NCI-H345 (cell line): ENCODE measurements at places on chromosomes 12 and 14.

DNA sequence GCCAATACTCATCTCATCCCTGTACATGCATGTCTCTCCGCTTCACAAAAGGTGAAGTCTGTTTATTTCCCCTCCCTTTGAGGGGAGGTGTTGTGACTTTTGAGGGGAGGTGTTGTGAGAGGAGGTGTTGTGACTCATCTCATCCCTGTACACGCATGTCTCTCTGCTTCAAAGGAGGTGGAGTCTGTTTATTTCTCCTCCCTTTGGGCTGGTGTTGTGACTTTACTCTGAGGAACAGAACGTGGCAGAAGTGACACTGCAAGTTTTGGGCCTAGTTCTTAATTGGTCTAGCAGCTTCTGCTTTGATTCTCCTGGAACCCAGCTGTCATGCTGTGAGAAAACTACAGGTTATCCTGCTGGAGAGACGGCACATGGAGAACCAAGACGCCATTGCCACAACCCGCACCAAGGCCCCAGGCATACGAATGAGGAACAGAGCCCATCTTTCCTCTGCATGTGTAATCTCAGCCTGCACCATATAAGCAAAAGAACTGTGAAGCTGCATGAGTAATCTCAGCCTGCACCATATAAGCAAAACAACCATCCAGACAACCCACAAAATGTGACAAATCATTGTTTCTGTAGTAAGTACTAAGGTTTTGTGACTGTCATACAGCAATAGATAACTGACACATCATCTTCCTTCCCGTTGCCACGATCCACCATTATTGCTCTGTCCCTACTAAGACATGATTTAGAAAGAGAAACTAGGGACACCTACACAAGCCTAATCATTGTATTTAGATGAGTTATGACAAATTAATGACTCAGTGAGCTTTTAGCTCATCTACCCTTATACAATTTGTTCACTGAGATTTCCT is 30.0 kb downstream of the GALNT4 start:
- no peak for DNase-seq

DNA sequence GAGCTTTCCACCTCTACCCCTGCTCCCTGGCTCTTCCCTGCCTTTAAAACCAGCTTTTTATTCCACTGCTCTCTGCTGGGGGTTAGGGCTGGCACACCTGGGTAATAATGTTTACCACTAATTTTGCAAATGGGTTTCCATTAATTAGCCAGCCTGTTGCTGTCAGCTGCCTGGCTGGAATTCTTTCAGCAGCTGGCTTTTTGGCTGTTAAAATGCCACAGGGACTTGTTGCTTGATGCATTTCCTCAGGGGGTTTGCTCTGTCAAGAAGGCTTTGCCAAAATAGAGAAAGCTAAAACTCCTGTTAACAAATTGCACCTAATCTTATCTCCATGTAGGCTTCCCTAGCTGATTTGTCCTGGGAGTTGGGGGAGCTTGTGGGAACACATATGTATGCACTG is 51.8 kb upstream of the PSMC1 start:
- DNase-seq, result no peak

DNA sequence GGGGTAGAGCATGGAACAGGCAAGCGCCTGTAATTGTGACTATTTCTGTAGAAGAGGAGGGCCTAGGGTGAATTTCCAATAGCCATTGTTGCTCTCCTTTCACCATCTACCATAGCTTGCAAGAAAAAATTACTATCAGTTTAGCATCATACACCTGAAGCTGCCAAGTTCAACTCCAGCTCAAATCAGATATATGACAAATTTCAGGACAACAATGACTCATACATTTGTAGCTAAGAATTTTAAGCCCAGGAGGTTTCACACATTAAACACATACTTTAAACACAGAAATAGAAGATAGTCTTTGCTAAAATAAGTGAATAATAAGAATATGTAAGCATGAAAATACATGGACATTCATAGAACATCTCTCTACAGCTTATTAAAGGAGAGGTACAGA is 17.6 kb upstream of the G2E3 start:
- DNase-seq, result no peak

DNA sequence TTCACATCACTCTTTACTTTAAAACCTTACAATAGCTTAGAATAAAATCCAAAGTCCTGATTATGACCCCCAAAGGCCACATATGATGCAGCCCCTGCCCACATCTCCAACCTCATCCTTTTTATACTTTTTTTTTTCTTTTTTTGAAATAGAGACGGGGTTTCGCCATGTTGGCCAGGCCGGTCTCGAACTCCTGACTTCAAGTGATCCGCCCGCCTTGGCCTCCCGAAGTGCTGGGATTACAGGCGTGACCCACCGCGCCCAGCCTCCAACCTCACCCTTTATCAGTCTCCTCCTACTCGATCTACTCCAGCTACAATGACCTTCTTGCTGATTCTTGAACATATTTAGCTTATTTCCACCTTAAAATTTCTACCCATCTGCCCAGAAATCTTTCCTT is 1.2 kb upstream of the MAPKAPK5 start:
- DNase-seq, result no peak

- DNase-seq, result peak; percentile 50
These were observed 31.5 kb upstream of the CCT2 start for GRCh38 chr12:69553628-69554248.
